Peyer's patch (tissue), 4 donors: ENCODE measurements at places on chromosomes 2 and 18. TPM values are rescaled to one million over a fixed set of nuclear protein-coding genes. Genes with fewer than 3 reads are reported as not detected.

LRRTM1 gene
- total RNA-seq: not detected

CCDC74B gene
- not detected for total RNA-seq

FAM228A gene
- total RNA-seq: not detected

TMEM247 gene
- total RNA-seq: not detected

OTOF gene
- not detected for total RNA-seq

CD8A gene
- total RNA-seq: 3.4 TPM

PPP1R1C gene
- not detected for total RNA-seq

GRCh38 chr2:239978411-239978810, 46.7 kb downstream of the NDUFA10 start:
- no peak for DNase-seq
- H3K27ac ChIP-seq: no peak overlapping the region
- no peaks in the 10 kb centered on the region for H3K4me1 ChIP-seq

- no peaks in the 10 kb centered on the region for H3K27me3 ChIP-seq
- no peaks in the 10 kb centered on the region for H3K4me1 ChIP-seq
- DNase-seq: no peak
- H3K27ac ChIP-seq: no peak overlapping the region
These were observed 100.5 kb upstream of the VWC2L start for GRCh38 chr2:214310319-214310718.

GRCh38 chr2:71927757-71928715, 219.6 kb downstream of the CYP26B1 start:
- no peak for DNase-seq
- no peaks in the 10 kb centered on the region for H3K27me3 ChIP-seq
- no peak overlapping the region for H3K27ac ChIP-seq
- no peaks in the 10 kb centered on the region for H3K36me3 ChIP-seq
- H3K4me1 ChIP-seq: peaks cover 2% of the 10 kb centered on the region

- H3K27me3 ChIP-seq: no peaks in the 10 kb centered on the region
- H3K27ac ChIP-seq: no peak overlapping the region
- H3K36me3 ChIP-seq: peaks cover 15% of the 10 kb centered on the region
- no peak overlapping the region for H3K4me3 ChIP-seq
- no peak for DNase-seq
- no peaks in the 10 kb centered on the region for H3K4me1 ChIP-seq
These were observed 68.1 kb downstream of the RMDN2 start for GRCh38 chr2:37993143-37993542.

DNA sequence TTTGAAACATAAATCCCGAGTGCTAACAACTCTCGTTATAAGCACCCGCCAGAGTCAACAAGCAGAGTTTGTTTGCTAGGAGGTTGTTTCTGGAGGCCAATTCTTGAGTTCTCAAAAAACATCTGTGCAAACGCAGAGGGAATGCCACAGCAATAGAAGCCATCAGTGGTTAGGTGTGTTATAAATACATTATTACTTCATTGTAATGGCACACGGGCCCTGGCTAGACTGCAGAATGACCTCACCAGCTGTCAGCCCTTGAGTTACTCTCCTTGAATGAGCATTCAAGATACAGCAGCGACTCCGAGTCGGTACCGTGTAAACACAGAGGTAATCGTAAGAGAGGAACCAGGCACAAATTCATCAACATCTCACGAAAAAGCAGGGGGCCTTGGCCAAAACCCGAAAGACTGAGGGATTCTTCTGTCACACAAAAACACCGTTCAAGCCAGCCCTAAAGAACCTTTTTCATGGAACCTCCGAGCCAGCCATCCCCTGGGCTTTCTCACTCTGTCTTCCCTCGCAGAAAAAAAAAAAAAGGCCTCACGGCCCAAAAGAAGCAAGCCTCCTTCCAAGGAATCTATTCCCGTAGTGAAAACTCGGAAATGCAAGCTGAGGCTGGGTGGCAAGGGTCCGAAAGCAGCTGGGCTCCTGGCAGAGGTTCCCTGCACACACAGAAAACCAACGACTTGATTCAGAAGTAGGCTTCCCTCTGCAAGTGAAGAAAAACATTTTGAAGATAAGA, 133.7 kb upstream of the MEIS1 start:
- H3K36me3 ChIP-seq: no peaks in the 10 kb centered on the region
- H3K4me1 ChIP-seq: no peaks in the 10 kb centered on the region
- peak overlapping the region; percentile 21 for H3K4me3 ChIP-seq
- peak overlapping the region; percentile 42 for H3K27ac ChIP-seq

- DNase-seq: no peak
- no peaks in the 10 kb centered on the region for H3K27me3 ChIP-seq
- H3K36me3 ChIP-seq: no peaks in the 10 kb centered on the region
- no peaks in the 10 kb centered on the region for H3K4me1 ChIP-seq
- no peak overlapping the region for H3K27ac ChIP-seq
These were observed 435.7 kb downstream of the ZEB2 start for GRCh38 chr2:144084114-144084661.

DNA sequence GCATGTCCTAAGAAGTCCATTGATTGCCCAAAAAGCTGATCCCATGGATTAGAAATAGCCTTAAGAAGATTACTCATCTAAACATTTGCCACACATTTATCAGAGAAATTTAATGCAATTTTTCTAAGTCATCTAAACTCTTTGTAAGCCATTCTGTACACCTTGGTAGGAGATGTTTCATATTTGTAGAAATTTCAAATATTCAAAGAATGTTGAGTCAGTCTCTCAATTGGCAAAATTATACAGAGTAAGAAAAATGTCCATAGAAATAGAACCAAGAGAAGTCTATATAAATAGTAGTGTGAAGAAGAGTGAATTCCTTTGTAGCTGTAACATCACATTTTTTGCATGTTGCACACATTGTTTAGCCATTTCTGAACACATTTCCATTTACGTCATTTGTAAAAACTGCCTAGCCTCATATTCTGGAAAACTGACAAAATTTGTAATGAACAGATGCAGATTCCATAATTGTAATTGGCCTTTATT, 128.6 kb downstream of the MSTN start:
- H3K27ac ChIP-seq: no peak overlapping the region
- H3K36me3 ChIP-seq: no peaks in the 10 kb centered on the region
- no peak overlapping the region for H3K4me3 ChIP-seq
- DNase-seq: no peak
- no peaks in the 10 kb centered on the region for H3K27me3 ChIP-seq
- no peaks in the 10 kb centered on the region for H3K4me1 ChIP-seq

GRCh38 chr18:79458131-79458838, 62.6 kb downstream of the NFATC1 start:
- no peaks in the 10 kb centered on the region for H3K36me3 ChIP-seq
- DNase-seq: no peak
- no peak overlapping the region for H3K27ac ChIP-seq
- peaks cover 16% of the 10 kb centered on the region for H3K4me1 ChIP-seq
- no peak overlapping the region for H3K4me3 ChIP-seq

- no peaks in the 10 kb centered on the region for H3K36me3 ChIP-seq
- H3K27me3 ChIP-seq: no peaks in the 10 kb centered on the region
- DNase-seq: no peak
- H3K4me1 ChIP-seq: no peaks in the 10 kb centered on the region
- H3K27ac ChIP-seq: no peak overlapping the region
- H3K4me3 ChIP-seq: no peak overlapping the region
These were observed 153.6 kb downstream of the HRH4 start for GRCh38 chr18:24613896-24614640.

DNA sequence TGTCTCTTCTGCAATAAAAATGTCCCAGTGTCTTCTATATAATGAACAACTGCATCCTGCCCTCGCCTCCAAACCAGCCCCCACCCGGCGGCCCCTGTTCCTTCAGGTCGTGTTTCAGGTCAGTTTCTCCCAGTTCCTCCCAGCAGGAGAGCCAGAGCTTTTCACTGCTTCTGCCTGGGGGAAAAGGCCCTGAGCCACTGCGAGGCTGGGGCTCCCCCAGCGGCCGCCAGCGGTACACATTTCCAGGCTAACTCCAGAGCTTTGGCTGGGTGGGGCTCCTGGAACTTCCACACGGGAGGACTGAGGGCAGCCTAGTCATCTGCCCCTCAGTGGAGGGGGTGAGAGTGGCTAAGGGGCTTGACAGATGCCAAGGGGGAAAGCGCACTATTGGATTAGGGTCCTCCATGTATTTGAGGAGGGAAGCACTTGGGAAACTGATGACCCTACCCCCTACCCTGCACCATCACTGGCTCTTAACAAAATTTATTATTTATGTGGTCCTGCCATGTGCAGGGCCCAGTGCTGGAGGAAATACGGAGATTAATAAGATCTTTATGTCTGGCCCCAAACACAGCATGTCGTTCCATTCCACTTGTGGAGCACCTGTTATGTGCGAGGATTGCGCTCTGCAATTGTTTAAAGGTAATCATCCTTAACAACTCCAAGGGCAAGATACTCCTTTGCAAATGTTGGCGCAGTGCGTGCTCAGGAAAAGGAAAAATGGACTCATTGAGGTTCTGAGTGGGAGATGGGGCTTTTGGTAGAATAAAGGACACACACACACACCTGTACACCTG, 17.3 kb upstream of the CYS1 start:
- H3K4me1 ChIP-seq: no peaks in the 10 kb centered on the region
- H3K4me3 ChIP-seq: no peak overlapping the region
- H3K36me3 ChIP-seq: no peaks in the 10 kb centered on the region
- H3K27me3 ChIP-seq: no peaks in the 10 kb centered on the region
- no peak overlapping the region for H3K27ac ChIP-seq

DNA sequence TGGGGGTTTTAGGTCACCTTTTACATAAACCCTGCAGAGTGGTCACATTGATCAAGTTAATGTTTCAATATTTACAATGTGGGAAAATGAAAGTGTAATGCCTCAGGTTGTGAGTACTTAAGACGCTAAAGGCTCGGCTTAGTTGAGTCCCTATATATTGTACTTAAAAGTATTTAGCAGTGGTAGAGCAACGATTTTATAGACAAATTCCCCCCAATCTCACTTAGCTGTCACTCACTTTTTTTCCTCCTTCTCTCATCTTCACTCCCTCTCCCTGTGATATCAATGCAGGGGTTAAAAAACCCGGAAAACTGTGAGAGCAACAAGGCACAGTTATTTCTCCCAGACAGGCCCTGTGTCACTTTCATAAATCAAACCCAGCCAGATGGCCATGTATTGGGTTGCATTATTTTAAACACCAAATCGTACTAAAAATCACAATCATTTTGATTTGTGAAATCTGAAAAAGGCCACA, 5.4 kb downstream of the POU3F3 start:
- H3K4me1 ChIP-seq: no peaks in the 10 kb centered on the region
- peaks cover 55% of the 10 kb centered on the region for H3K27me3 ChIP-seq
- H3K27ac ChIP-seq: no peak overlapping the region
- H3K4me3 ChIP-seq: no peak overlapping the region

DNA sequence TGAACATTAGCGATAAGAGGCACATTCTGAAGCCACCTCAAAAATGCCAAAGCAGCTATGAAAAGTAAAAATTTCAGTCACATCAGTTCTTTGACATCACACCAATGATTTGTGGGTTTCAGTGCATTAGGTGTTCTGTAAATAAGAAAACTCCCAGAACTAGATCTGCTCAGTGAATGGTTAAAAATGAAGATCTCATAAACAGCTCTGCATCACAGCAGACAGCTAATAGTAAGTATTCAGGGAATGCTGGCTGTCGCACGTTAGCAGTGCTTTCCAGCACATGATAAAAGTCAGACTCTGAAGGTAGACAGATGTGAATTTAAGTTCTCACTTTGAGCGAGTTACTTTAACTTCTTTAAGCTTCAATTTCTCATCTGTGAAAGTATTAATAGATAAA, 154.9 kb downstream of the SATB2 start:
- H3K27ac ChIP-seq: no peak overlapping the region
- no peaks in the 10 kb centered on the region for H3K27me3 ChIP-seq
- H3K4me3 ChIP-seq: no peak overlapping the region
- H3K4me1 ChIP-seq: no peaks in the 10 kb centered on the region
- peaks cover 34% of the 10 kb centered on the region for H3K36me3 ChIP-seq

DNA sequence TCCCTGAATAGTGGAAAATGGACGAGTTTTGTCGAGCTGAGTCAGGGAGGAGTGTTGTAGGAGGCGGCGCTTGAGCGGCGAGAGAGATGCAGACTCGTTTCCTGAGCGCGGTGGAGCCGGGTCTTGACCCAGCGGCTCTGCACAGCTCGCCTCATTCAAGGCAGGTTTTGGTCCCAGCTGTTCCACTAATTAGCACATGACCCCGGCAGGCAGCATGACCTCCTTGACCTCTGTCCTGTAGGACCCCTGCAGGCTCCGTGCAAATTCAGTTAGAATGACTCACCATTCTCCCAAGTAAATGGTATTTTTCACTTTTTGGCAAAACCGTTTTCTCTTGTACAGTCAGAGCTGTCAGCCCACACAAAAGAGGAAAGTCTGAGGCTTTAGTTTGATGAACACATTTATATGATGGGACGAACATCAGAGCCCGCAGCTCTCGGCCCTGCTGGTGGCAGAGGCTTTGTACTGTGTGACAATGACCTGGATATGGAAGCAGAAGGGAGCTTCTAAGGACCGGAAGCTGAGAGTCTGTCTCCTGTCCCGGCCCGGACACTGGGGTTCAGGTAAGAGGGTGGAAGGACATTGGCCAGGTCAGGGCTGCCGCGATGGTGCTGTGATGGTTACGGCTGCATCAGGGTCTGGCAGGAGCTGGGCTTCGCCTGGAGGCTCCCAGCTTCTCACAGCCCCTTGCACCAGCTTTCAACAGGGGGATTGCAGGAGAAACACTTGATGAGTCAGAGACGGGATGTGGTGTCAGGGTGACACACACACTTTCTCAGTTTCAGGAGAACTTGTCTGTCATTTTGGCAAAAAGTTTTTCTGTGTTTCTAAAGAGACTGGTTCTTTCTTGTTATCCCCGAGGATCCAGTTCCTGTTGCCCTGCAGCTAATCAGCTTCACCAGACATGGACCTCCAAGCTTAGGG, 29.9 kb upstream of the ALKAL2 start:
- H3K4me1 ChIP-seq: no peaks in the 10 kb centered on the region
- DNase-seq: no peak
- H3K4me3 ChIP-seq: no peak overlapping the region
- no peak overlapping the region for H3K27ac ChIP-seq
- H3K36me3 ChIP-seq: no peaks in the 10 kb centered on the region

DNA sequence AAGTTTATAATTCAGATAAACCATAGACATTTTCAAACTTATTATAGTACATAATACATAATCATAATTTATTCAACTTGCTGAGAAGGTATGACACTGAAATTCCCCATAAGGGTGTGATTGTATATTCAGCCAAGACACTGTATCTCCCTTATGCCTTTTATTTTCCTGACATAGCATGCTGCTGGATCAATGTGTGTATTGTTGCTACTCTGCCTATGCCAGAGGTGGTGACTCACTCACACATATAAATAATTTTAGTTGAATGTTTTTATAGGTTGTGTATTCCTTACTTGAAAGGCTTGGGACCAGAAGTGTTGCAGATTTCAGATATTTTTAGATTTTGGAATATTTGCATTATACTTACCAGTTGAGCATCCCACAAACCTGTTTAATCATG, 86.8 kb downstream of the VRK2 start:
- no peak for DNase-seq
- no peak overlapping the region for H3K4me3 ChIP-seq
- H3K27me3 ChIP-seq: no peaks in the 10 kb centered on the region
- no peaks in the 10 kb centered on the region for H3K4me1 ChIP-seq
